A172 (cell line): ENCODE measurements at places on chromosomes 2 and 18. TPM values are rescaled to one million over a fixed set of nuclear protein-coding genes. Genes with fewer than 3 reads are reported as not detected.

DNA sequence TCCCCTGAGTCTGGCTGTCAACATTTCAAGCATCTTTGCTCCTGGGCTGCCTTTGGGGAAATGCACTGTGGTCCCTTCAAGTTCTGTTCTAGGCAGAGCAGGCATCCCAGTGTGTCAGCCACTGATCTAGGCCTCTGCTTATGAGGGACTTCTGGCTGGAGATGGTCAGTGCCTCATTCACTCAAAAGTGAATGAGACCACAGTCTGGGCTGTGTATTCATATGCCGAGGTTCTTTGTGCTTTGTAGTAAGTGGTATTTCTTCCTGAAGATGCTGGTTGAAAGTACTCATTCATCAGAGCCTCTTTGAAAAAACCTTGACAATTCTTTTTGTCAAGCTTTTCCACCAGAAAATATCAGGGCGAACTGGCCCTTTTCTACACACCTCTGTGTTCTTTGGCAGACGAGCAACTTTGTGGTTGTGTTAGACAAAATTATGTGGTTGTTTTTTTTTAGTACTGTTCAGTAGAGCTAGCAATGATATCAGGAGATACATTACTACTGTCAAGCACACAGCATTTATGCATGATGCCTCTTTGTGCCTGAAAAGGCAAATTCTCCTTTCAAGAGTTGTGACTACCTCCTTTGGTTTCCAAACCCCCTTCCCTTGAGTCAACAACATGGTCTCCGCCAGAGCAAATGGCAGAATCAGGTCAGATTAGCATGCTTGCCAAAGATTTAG, 510.9 kb upstream of the NRP2 start:
- no peak for DNase-seq

GRCh38 chr18:366466-367061, 98.7 kb upstream of the THOC1 start:
- no peak for DNase-seq

DNA sequence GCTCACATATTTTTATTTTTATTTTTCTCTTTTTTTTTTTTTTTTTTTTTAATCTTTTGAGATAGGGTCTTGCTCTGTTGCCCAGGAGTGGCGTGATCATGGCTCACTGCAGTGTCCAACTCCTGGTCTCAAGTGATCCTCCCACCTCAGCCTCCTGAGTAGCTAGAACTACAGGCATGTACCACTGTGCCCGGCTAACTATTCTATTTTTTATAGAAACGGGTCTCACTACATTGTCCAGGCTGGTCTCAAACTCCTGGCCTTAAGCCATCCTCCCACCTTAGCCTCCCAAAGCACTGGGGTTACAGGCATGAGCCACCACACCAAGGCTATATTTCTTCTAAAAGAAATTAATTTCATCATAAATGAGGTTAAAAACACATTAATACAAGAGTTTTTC, 45.9 kb downstream of the PTRHD1 start:
- no peak for DNase-seq

- peak; percentile 99 for DNase-seq
These were observed 109.0 kb upstream of the SLC35G4 start for GRCh38 chr18:11500153-11501122.

GRCh38 chr2:241553981-241554380, 4.6 kb upstream of the BOK start:
- DNase-seq: no peak

GRCh38 chr2:55033076-55033742, 17.0 kb downstream of the RTN4 start:
- DNase-seq: no peak

DNA sequence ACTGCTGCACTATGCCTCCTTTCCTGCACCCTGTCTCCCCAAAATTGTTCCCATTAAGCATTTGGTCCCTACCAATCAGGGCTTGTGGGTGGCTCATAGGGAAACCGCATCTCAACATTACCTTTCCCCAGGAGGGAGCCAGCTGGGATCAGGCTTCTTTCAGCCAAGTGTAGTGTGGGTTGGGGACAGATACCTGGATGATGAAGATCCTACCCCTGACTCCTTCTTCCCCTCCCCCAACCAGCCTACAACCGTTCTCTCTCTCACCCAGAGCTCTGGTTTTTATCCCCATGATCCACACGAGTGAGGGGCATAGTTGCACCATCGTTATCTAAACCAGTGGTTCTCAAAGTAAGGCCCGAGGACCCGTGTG, 40.0 kb downstream of the ACOXL start:
- DNase-seq: no peak

- peak; percentile 30 for DNase-seq
These were observed 7.9 kb downstream of the PAX3 start for GRCh38 chr2:222290736-222291484.

GRCh38 chr2:3626118-3626811, 31.4 kb downstream of the COLEC11 start:
- DNase-seq: no peak

GRCh38 chr18:22490429-22490846, 72.7 kb upstream of the CTAGE1 start:
- no peak for DNase-seq

GRCh38 chr2:45813003-45813941, 161.8 kb downstream of the PRKCE start:
- DNase-seq: peak; percentile 13

The DSG2 gene
- total RNA-seq: 51.7 and 55.3 TPM in 2 replicates

The FZD7 gene
- total RNA-seq: 8.6 and 10.8 TPM in 2 replicates

The PUS10 gene
- 5.0 and 7.5 TPM in 2 replicates for total RNA-seq

The CRYGD gene
- total RNA-seq: not detected in 2 replicates

The LGALSL gene
- 7.6 and 20.3 TPM in 2 replicates for total RNA-seq
